ENCODE measurements at places on chromosomes 1 and 21.

DNA sequence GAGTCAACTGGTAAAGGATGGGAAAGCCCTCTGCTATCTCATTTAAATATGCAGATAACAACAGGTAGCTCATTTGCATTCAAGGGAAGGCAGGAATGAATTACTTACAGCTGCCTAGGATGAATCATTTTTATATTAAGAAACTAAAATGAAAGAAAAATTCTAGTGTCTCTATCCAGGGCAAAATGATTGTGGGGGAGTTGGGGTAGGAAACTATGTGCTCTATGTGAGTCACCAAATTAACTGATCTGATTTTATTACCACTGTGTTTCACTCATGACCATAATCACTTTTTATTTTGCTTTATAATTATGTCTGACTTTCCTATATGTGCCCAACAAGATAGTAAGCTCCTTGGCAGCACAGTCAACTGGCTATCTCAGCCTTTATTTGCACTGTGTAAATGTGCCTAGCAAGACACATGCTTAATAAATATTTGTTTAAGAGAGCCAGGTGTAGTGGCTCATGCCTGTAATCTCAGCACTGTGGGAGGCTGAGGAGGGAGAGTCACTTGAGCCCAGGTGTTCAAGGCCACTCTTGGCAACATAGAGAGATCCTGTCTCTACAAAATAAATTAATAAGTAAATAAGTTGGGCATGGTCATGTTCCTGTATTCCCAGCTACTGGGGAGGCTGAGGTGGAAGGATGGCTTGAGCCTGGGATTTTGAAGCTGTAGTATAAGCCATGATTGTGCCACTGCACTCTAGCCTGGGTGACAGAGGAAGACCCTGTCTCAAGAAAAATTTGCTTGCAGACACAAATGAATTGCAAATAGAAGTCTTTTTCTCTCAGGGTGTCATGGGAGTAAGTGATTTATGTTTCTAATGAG is 84.1 kb downstream of the SPAG17 start:
- DNase-seq: no peak

DNA sequence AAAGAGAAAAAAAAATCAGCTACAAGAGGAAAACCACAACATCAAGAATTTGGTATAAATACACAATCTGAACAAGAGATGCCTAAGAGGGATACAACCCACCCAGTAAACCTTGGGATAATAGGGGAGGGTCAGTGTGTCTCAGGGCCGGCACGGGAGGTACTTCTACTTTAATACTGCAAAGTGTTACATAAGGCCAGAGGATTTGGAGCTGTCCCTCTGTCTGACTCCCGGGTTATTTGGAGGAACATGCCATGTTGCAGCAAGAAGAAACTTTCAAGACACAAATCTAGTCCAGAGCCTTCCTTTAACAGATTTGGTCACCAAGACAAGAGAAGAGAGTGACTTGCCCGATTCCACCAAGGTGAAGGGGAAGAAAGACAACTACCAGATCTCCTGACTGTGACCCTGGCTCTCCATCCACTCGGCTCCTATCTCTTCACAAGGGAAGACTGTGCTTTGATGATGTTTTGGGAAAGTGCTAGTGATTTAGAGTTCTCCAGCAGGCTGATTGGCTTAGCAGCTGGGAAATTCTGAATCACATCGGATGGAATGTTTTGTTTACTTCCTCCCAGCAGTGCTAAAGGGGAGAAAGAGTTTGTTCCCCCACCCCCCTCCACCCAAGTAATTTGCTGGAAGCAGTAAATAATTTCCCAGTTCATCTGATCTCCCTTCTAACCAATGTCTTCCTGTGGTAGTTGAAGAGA is 29.3 kb downstream of the SGIP1 start:
- DNase-seq: peak; percentile 93

DNA sequence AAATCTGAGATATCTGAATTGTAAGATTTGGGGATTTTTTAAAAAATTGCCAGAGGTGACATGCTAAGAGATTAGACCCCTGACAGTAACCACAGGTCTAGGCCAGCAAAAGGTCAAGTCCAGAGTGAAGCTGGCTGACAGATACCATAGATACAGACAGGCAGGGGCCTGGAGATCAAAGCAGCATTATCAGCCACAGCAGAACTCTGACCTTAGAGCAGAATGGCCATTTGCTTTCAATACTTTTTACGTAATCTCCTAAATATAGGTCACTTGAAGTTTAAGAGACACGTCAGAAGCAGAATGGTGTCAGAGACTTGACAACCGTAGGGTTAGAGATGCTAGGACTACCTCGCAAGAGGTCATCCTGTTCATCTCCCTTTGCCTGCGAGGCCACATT is 40.8 kb upstream of the RXRG start:
- no peak for DNase-seq

DNA sequence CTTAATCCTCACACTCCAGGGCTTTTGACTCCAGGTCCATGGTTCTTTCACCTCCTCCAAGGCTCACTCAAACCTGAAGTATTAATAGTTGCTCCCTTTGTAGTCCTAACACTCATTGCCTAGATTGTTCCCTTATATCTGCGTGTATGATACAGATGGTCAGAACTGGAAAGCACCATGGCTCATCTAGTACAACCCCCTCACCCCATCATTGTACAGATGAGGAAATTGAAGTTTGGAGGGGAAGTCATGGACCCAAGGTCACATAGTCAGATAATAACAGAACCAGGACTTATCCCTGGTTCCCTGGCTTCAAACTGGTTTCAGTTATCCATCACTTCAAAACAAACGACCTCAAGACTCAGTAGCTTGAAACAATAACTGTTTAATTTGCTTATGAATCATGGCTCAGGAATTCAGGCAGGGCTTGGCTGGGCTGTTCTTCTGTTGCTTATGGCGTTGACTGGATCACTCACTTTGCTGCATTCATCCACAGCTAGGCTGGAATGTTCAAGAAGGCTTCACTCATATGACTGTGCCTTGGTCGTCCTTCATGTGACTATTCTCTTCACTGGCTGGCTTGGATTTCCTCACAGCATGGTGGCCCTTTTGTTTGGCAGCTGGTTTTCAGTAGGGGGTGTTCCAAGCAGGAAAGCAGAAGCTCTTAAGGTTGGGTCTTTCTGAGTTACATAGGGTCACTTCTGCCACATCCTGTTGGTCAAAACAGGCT is 5.0 kb downstream of the NOS1AP start:
- no peak for DNase-seq

Measured in cardiac fibroblast (primary cell).